ENCODE measurements at places on chromosomes 2 and 18. TPM values are rescaled to one million over a fixed set of nuclear protein-coding genes. Genes with fewer than 3 reads are reported as not detected.

Gene NEU2
- not detected for total RNA-seq

Gene GRHL1
- total RNA-seq, result 0.13 TPM

DNA sequence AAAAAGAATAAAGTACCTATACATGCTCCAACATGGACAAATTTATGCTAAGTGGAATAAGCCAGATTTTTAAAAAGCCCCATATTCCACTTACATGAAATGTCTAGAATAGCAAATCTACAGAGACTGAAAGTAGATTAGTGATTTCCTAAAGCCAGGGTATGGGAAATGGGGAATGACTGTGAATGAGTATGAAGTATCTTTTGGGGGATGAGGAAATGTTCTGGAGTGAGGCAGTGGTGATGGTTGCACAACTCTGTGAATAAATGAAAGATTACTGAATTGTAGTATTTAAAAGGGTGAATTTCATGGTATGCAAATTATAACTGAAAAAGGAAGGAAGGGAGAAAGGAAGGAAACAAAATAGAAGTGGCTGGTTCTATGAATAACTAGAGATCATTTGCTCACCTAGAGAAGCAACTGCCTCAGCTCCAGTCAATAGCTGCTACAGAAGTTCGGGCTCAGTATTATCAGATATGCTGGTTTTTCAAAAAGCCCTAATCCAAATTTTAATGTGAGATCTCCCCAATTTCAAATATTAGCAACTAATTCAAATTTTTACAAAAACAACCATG, 39.3 kb downstream of the MAP3K2 start:
- no peaks in the 10 kb centered on the region for H3K36me3 ChIP-seq
- peak overlapping the region; percentile 6 for H3K27ac ChIP-seq
- peaks cover 9% of the 10 kb centered on the region for H3K4me1 ChIP-seq
- no peaks in the 10 kb centered on the region for H3K27me3 ChIP-seq
- H3K4me3 ChIP-seq, result no peak overlapping the region

DNA sequence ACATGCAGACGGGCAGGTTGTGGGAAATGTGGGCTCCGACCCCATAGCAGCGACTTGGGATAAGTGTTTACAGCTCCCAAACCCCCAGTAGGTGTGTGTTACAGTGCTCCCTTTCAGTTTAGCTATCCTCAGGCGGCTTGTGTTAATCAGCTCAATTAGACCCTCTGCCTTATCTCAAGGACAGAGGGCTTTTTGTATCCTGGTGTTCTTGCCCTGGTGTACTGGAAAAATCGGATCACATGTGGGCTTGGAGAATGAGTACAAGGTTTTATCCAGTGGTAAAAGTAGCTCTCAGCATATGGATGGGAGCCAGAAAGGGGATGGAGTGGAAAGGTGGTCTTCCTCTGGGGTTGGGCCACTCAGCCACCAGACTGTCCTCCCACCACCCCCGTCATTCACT, 264.7 kb upstream of the SYT4 start:
- H3K4me3 ChIP-seq, result no peak overlapping the region
- no peak for DNase-seq
- H3K27me3 ChIP-seq, result no peaks in the 10 kb centered on the region
- H3K36me3 ChIP-seq, result no peaks in the 10 kb centered on the region
- no peaks in the 10 kb centered on the region for H3K4me1 ChIP-seq

- peaks cover 10% of the 10 kb centered on the region for H3K4me1 ChIP-seq
- H3K36me3 ChIP-seq, result no peaks in the 10 kb centered on the region
- H3K27ac ChIP-seq, result no peak overlapping the region
- no peaks in the 10 kb centered on the region for H3K27me3 ChIP-seq
These were observed 115.4 kb downstream of the KYNU start for GRCh38 chr2:142992840-142993239.

GRCh38 chr18:6857300-6857699, 127.8 kb downstream of the ARHGAP28 start:
- H3K4me1 ChIP-seq, result no peaks in the 10 kb centered on the region
- no peak for DNase-seq
- no peak overlapping the region for H3K4me3 ChIP-seq
- H3K36me3 ChIP-seq, result no peaks in the 10 kb centered on the region
- no peak overlapping the region for H3K27ac ChIP-seq
- no peaks in the 10 kb centered on the region for H3K27me3 ChIP-seq

DNA sequence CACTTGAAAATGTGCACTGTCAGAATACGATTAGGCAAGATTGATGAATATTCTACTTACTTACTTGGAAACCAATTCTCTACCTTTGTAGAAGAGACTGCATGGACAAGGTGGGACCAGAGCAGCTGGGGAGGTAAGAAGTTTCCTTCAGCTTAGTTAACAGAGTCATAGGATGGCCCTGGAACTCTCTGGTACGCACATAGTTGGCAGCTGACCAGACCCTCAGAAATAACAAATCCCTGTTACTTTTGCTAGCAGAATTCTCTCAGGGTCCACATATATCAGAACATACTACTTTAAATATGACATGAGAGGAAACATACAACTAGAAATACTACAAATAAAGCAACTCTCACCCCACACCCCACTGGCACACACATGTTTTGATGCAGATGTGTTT, 24.8 kb upstream of the STAT1 start:
- H3K27me3 ChIP-seq, result no peaks in the 10 kb centered on the region
- no peak overlapping the region for H3K27ac ChIP-seq
- no peaks in the 10 kb centered on the region for H3K36me3 ChIP-seq
- no peaks in the 10 kb centered on the region for H3K4me1 ChIP-seq
- no peak for DNase-seq
- no peak overlapping the region for H3K4me3 ChIP-seq

DNA sequence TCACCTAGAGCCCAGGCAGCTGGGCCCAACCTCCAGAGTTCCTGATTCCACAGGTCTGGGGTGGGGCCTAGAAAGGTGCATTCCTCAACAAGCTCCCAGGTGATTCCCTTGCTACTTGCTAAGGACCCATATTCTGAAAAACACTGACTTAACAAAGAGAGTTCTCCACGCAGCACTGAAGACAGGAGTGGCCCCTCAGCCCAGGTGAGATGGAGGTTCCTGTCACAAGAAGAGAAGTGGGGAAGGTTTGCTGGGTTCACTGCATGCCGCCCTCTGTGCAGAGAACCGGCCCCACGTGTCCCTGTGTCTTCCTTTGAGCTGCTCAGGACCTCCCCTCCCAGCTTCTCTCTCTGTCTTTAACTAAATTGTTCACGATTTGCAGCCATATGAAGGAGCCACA, 201.4 kb upstream of the DDX18 start:
- no peaks in the 10 kb centered on the region for H3K4me1 ChIP-seq
- no peaks in the 10 kb centered on the region for H3K27me3 ChIP-seq
- H3K36me3 ChIP-seq, result no peaks in the 10 kb centered on the region
- H3K27ac ChIP-seq, result no peak overlapping the region

- DNase-seq, result peak; percentile 70
- no peaks in the 10 kb centered on the region for H3K36me3 ChIP-seq
- no peaks in the 10 kb centered on the region for H3K4me1 ChIP-seq
- H3K27ac ChIP-seq, result no peak overlapping the region
- no peaks in the 10 kb centered on the region for H3K27me3 ChIP-seq
- no peak overlapping the region for H3K4me3 ChIP-seq
These were observed 29.6 kb downstream of the MCEE start for GRCh38 chr2:71100195-71100964.

GRCh38 chr2:20675701-20676352, 8.9 kb downstream of the GDF7 start:
- H3K4me3 ChIP-seq, result no peak overlapping the region
- H3K27ac ChIP-seq, result no peak overlapping the region
- no peak for DNase-seq
- H3K36me3 ChIP-seq, result no peaks in the 10 kb centered on the region

GRCh38 chr2:165479856-165480255, 10.4 kb downstream of the CSRNP3 start:
- DNase-seq, result no peak
- H3K36me3 ChIP-seq, result peaks cover 3% of the 10 kb centered on the region
- no peak overlapping the region for H3K4me3 ChIP-seq
- no peak overlapping the region for H3K27ac ChIP-seq

- H3K4me3 ChIP-seq, result peak within 1 kb of the TSS; percentile 86
- H3K27me3 ChIP-seq, result no peaks in the 10 kb centered on the region
- DNase-seq, result peak; percentile 64
- peak within 1 kb of the TSS; percentile 74 for H3K27ac ChIP-seq
These were observed at the start of gene ZNF516 for GRCh38 chr18:76495006-76495370. Gene ZNF516, minus strand, starts transcription at chr18:76495242. Its CDS starts 52,188 bp downstream, at chr18:76443054.

- H3K4me1 ChIP-seq, result peaks cover 37% of the 10 kb centered on the region
- no peaks in the 10 kb centered on the region for H3K27me3 ChIP-seq
- DNase-seq, result no peak
- H3K27ac ChIP-seq, result peak overlapping the region; percentile 20
- no peak overlapping the region for H3K4me3 ChIP-seq
These were observed 260.8 kb downstream of the TGIF1 start for GRCh38 chr18:3710712-3711301.
